ENCODE measurements at places on chromosomes 11 and 22.
A peak's percentile ranks its signal among the peaks of the same experiment; 100 is the strongest.

DNA sequence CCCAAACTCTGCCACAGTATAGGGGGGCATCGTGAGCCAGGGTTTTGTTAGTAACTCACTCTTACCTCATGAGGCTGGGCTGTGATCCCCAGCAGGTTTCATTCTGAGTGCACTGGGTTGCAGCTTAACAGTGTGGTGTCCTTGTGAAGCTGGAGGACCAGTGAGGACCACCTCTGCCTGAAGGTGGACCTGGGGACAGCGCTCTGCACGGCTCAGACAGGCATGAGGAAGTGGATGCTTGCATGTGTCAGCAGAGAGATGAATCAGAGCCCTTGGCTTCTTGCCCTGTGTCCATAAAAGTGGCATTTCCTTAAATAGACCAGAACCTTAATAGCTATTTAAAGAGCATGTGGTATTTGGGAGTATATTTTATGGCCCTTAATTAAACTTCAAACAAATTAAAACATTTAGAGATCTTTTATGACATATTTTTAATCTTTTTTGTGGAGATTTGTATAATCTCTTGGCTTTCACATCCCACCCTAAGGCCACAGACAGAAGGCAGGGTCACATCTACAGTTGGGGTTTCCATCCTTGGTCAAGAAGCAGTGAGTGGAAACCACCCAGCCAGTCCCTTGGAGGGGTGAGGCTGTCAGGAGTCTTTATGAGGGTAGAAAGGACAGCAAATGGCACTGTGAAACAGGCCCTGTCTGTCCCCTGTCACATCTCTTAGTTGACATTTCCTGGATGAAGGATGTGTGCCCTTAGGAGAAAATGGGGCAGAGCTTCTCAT lies 24.8 kb upstream of the ADORA2A start:
- no peak for DNase-seq

DNA sequence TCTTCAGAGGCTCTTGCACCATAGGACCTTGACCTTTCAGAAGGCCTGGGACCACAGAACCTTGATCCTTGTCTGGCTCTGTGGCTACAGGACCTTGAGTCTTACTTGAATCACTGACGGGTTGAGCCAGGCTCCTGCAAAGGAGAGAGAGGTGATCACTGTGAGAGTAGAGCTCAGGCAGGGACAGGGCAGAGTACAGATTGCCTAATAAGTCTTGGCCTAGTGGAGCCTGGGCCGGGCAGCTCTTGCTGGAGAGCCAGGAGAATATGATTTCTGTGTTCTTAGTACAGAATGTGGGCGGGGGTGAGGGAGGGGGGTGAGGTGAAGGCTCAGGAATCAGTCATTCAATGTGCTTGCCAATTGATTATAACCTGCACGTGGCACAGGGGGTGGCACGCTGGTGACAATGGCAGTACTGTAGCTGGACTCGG lies 26.0 kb downstream of the SERPINH1 start:
- DNase-seq: no peak

DNA sequence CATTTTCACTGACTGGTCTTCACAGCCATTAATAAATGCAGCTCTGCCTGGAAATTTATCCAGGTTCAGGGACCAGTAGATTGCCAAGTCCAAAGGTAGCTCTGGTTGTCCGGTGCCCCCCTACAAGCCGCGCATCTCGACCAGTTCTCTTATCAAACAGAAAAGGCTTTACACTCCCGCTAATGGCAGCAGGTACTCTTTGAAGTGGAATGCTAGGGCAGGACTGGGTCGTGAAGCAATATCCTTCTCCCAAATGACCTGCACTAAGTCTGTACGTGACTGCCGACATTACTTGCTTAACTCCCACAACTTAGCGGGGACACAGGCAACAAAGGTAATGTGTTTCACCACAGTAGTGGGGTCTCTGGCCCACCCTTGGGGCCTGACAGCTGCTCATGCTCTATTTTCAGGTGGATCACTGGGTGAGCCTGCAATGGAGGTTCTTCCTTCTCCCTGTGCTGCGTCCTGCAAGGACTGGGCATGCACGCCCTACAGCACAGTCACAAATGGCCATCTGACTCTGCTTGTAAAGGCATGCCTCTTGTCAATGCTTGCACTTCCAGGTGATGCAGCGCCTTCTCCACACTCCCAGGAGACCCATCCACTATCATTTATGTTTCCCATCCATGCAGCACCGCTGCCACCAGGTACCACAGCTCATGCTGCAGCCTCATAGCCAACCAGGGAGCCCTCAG lies 96.1 kb upstream of the CTSC start:
- no peak for DNase-seq

DNA sequence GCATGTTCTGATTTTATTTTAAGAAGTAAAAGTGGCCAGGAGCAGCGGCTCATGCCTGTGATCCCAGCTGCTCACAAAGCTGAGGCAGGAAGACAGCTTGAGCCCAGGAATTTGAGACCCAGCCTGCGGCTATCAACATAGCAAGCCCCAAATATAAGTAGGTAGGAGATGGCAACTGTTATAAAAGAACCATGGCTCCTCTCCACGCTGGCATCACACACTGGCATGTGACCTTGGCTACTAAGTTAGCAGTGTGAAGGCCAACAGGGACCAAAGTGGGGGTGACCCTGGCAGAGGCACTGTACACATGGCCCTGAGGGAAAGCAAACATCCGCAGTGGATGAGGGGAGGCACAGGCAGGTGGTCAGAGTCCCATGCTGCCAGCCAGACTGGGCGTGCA lies 33.0 kb downstream of the TPST2 start:
- no peak for DNase-seq

DNA sequence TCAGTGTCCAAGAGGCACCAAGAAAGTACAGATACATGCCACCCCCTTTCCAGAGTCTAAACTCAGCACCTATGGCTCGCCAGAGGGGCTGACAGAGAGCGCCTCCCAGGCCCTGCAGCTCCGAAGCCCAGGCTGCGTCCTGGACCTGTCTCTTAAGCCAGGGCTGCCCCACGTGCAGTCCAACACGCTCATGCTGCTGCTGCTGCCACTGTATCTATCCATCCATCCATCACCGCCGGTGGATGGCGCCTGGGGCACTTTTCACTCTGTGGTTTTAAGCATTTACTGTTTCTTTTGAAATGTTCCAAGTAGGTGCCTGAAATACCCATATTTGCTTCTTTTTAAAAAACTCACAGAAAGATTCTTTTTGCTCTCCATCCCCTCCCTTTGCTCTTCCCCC lies 41.8 kb downstream of the MACROD1 start:
- no peak for DNase-seq

DNA sequence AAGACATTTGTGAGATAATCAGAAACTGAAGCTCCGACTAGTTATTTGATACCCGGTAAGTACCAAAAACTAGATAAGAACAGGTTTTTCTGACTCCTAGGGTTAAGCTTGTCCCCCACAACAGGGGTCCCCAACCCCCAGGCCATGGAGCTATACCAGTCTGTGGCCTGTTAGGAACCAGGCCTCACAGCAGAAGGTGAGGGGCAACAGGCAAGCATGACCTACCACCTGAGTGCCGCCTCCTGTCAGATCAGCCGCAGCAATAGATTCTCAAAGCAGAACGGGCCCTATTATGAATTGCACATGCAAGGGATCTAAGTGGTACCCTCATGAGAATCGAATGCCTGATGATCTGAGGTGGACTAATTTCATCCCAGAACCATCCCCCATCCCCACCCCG lies 1.2 kb upstream of the MS4A10 start:
- DNase-seq: no peak

- DNase-seq: no peak
Measured at GRCh38 chr11:61817471-61818202, 834 bp upstream of the FADS1 start.

GRCh38 chr11:17595526-17596309 lies 48.7 kb downstream of the OTOG start:
- DNase-seq: no peak

- DNase-seq: no peak
Measured at GRCh38 chr11:33347490-33348125, 90.4 kb downstream of the HIPK3 start.

- peak; percentile 0 for DNase-seq
Measured at GRCh38 chr11:1224491-1225385, 1.9 kb downstream of the MUC5B start.

DNA sequence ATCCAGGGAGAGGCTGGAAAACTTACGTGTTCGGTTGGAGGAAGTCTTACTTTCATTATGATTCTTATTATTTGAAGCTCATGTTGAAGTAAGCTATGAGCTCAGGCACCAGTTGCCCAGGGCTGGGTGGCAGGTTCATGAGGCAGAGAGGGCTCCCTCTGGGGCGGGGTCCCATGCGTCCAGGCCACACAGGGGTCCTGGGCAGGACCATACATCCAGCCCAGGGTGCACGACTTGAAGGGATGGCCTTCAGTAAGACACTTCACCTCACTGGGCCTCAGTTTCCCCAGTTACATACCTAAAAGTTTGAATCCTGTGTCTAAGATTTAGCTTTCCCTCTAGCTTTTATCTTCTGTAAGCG lies 107.3 kb upstream of the B3GAT1 start:
- DNase-seq: no peak

- DNase-seq: peak; percentile 49
Measured at GRCh38 chr11:112588252-112588694, 327.6 kb upstream of the PLET1 start.

GRCh38 chr11:98772893-98773292 lies 247.9 kb upstream of the CNTN5 start:
- no peak for DNase-seq

DNA sequence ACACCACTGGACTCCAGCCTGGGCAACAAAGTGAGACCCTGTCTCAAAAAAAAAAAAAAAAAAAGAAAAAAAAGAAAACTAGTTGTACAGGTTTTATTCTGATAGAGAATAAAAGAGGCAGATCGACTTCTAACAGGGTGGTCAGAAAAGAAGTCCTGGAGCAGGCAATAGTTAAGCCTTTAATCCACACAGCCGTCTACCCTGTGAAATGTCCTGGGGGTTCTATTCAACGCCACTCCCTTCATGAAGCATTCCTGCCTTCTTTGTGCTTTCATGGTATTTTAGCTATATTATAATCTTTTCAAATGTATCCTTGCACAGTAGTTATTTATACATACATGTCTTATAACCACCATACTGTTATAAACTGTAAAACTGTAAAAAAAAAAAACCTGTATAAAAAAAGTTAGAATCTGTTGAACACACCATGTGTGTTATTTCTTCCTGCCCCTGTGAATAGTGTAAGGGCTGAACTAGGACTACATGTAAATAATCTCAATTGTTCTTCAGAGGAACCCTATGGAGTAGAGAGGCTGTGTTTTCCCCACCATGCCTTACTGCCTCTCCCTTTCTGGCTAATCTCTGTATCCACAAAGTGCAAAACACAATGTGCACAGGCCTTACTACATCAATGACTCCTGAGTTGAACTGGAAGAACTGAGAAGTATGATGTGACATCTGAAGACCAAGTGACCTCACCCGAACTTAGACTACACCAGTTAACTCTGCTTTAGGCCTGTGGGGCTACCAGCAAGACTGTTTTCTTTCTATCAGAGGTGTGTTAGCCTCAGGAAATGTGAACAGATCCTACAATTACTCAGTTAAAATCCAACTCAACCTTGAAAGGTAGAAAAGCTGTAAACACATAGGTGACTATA lies 25.3 kb downstream of the PRCP start:
- no peak for DNase-seq

Data from CD4-positive, alpha-beta T cell treated with Interleukin-17A for 4 hours (primary cell).